Keratinocyte (primary cell): ENCODE measurements at places on chromosomes 16 and 17. TPM values are rescaled to one million over a fixed set of nuclear protein-coding genes. Genes with fewer than 3 reads are reported as not detected.

SLC7A5 gene
- 110 to 326 TPM (median 114 TPM) in 3 replicates for polyA plus RNA-seq

HNF1B gene
- polyA plus RNA-seq: not detected in 3 replicates

CA10 gene
- 0.80 to 2.9 TPM (median 2.2 TPM) in 3 replicates for polyA plus RNA-seq

ABAT gene
- 11.8 to 16.8 TPM (median 13.7 TPM) in 3 replicates for polyA plus RNA-seq

ACE gene
- 0.05 to 0.07 TPM in 2 of 3 replicates, not detected in the other for polyA plus RNA-seq

FOXC2 gene
- polyA plus RNA-seq: 0.02 TPM in 1 of 3 replicates, not detected in the others

MYH8 gene
- polyA plus RNA-seq: not detected in 3 replicates

RHOT2 gene
- 58.7 to 97.0 TPM (median 61.7 TPM) in 3 replicates for polyA plus RNA-seq

CRLF3 gene
- 15.2 to 22.4 TPM (median 16.8 TPM) in 3 replicates for polyA plus RNA-seq

AURKB gene
- polyA plus RNA-seq: 1.4 to 28.2 TPM (median 12.6 TPM) in 3 replicates

TVP23A gene
- polyA plus RNA-seq: not detected in 3 replicates

NOG gene
- polyA plus RNA-seq: 0.32 to 2.9 TPM (median 0.68 TPM) in 3 replicates

TBC1D26 gene
- 0.08 TPM in 1 of 3 replicates, not detected in the others for polyA plus RNA-seq

CCL17 gene
- polyA plus RNA-seq: not detected in 3 replicates

CTF1 gene
- polyA plus RNA-seq: 2.1 to 3.2 TPM (median 2.6 TPM) in 3 replicates

NRN1L gene
- not detected in 3 replicates for polyA plus RNA-seq

SPATA32 gene
- 0.05 TPM in 1 of 3 replicates, not detected in the others for polyA plus RNA-seq

HIGD1B gene
- not detected in 3 replicates for polyA plus RNA-seq

TBC1D3C gene
- polyA plus RNA-seq: not detected in 3 replicates

KRTAP4-9 gene
- not detected in 3 replicates for polyA plus RNA-seq

MT1G gene
- polyA plus RNA-seq: 8.4 to 21.5 TPM (median 9.8 TPM) in 3 replicates

MAP3K3 gene
- polyA plus RNA-seq: 9.8 to 10.2 TPM (median 10.0 TPM) in 3 replicates

TP53TG3 gene
- not detected in 3 replicates for polyA plus RNA-seq

CLEC19A gene
- not detected in 3 replicates for polyA plus RNA-seq

TRAF7 gene
- 38.4 to 52.1 TPM (median 45.9 TPM) in 3 replicates for polyA plus RNA-seq

EVI2B gene
- polyA plus RNA-seq: 0.32 to 1.1 TPM (median 0.80 TPM) in 3 replicates

C16orf86 gene
- polyA plus RNA-seq: 0.10 to 0.24 TPM (median 0.17 TPM) in 3 replicates

ARL5C gene
- polyA plus RNA-seq: not detected in 3 replicates

CCL23 gene
- not detected in 3 replicates for polyA plus RNA-seq

CDRT15 gene
- not detected in 3 replicates for polyA plus RNA-seq

ITGAD gene
- not detected in 3 replicates for polyA plus RNA-seq

PGAP6 gene
- polyA plus RNA-seq: 25.5 to 47.7 TPM (median 46.7 TPM) in 3 replicates

TBC1D3K gene
- polyA plus RNA-seq: not detected in 3 replicates

P2RX5 gene
- 0.43 to 0.97 TPM (median 0.63 TPM) in 3 replicates for polyA plus RNA-seq

COG1 gene
- 16.4 to 18.4 TPM (median 16.7 TPM) in 3 replicates for polyA plus RNA-seq

TMIGD1 gene
- polyA plus RNA-seq: not detected in 3 replicates

CLEC18B gene
- polyA plus RNA-seq: 0.05 to 0.90 TPM (median 0.46 TPM) in 3 replicates

ABCA5 gene
- polyA plus RNA-seq: 5.4 to 11.1 TPM (median 9.4 TPM) in 3 replicates
